ENCODE measurements at places on chromosomes 6 and 20. TPM values are rescaled to one million over a fixed set of nuclear protein-coding genes. Genes with fewer than 3 reads are reported as not detected.

PNLDC1 gene
- 2.0 TPM for total RNA-seq

LPA gene
- total RNA-seq: not detected

MUCL3 gene
- not detected for total RNA-seq

HLA-DOA gene
- total RNA-seq: under 0.01 TPM

TINAG gene
- not detected for total RNA-seq

Measured in bronchial smooth muscle cell (primary cell).